ENCODE measurements at places on chromosomes 6 and 20.

GRCh38 chr20:19539191-19539590 lies 218.9 kb upstream of the RIN2 start:
- DNase-seq: no peak

- no peak for DNase-seq
Measured at GRCh38 chr20:6691516-6691915, 76.0 kb upstream of the BMP2 start.

GRCh38 chr6:44401138-44401537 lies 13.6 kb downstream of the CDC5L start:
- DNase-seq: no peak

DNA sequence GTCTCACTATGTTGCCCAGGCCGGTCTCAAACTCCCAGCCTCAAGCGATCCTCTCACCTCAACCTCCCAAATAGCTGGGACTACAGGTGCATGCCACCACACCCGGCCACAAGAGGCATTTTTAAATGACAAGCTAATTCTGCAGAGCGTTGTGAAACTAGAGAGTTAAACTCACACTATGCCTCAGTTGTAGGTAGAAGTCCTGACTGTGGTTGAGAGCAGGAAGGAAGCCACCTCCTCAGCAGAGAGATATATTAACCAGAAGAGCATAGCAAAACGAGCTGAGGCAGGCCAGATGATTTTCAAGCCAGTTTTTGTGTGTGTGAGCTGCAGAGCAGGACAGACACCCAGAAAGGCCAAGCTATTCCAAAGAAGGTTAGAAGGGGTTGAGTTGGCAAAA lies 150.3 kb downstream of the MBOAT1 start:
- DNase-seq: no peak

- DNase-seq: no peak
Measured at GRCh38 chr6:147508866-147509608, 547 bp downstream of the SAMD5 start.

GRCh38 chr6:7846966-7847818 lies 63.4 kb downstream of the TXNDC5 start:
- no peak for DNase-seq

GRCh38 chr6:48200869-48201390 lies 89.9 kb upstream of the PTCHD4 start:
- DNase-seq: no peak

DNA sequence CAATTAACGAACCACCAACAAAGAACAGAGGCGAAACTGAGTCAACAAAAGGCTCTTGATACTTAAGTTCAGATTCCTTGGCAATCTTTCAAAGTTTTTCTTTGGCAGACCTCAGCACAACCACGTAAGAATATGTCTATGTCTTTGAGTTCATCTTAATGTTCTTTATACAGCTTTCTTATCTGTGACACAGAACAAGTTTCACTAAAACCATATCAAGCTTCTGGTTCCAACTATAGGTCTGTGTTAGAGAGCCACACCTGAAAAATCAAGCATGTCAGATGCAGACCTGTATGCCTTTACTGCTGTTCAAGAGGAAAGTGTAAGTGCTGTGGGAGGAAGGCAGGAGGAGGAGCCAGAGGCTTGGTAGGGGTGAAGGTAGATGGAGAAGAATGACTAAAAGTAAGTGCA lies 271.3 kb downstream of the KHDC1L start:
- no peak for DNase-seq

DNA sequence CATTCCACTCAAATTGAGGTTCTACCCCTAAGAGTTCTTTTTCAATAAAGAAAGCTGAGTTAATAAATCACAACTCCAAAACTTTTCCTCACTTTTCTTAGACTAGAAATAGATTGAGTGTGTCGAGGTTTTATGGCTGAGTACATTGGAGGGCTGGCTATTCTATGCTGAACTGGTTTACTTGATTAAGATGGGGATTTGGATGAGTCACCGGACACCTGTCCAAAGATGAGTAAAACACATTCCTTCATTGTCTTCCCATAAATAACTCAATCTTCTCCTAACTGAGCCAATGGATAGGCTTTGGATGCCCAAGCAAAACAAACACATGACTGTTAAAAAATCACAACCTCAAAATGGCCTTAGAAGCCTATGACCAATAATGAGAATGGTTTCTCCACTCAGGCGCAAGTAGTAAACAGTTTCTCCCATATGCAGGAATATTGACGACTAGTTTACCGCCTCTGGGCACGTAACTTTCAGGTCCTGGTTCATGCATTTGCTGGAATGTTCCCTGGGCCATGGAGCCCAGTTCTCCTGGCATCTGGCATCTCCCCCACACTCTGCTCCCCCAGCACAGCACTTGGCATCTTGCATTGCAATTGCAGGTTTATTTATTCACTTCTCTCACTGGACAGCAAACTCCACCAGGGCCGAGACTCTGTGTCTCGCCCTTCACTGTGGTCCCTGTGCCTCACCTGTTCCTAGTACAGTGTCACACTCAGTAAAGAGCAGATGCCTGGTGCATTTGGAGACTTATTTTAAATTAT lies 43.9 kb downstream of the BCAS1 start:
- no peak for DNase-seq

- no peak for DNase-seq
Measured at GRCh38 chr20:48781634-48782033, 46.2 kb downstream of the PREX1 start.

DNA sequence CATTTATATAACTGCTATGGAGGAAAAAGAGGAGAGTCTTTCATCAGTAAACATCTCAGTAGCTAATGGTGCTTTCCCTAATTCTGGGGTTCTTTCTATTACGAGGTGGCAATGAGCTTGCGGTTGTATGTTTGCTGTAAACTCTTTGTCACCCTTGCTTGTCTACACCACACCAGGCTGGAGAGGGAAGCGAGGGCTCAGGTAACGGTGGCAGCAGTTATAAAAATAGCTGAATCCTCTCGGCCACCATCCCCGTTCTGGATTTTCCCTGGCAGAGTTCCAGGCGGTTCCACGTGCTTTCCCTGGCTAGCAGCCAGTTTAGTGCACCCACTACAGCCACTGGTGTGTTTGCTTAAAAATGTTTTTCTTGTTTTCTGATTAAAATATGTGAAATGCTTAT lies 39.0 kb downstream of the MAS1 start:
- DNase-seq: peak; percentile 33

- no peak for DNase-seq
Measured at GRCh38 chr6:155895641-155896040, 440.0 kb upstream of the NOX3 start.

GRCh38 chr6:10779076-10779475 lies 31.5 kb downstream of the TMEM14B start:
- DNase-seq: no peak

GRCh38 chr6:84033523-84034451 lies at the start of gene MRAP2:
TSS of gene MRAP2 (plus strand) at chr6:84033772. CDS start at chr6:84055319, 21,547 bp downstream.
- no peak for DNase-seq

DNA sequence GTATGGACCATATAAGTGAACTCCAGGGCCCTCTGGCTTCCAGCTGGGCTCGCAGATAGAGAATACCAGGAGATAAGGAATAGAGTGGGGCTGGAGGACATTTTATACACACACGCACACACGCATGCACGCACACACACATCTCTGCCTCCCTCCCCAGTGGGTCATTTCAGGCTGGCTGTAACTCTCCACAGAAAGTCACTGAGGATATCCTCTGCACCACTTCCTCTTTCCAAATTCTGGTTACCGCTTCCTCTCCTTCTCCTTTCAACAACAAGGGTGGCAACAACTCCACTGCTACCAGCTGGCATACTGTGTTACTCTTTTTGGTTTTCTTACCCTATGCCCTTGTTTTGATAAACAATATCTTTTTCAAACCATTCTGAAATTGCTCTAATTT lies 280.2 kb downstream of the COL12A1 start:
- DNase-seq: no peak

DNA sequence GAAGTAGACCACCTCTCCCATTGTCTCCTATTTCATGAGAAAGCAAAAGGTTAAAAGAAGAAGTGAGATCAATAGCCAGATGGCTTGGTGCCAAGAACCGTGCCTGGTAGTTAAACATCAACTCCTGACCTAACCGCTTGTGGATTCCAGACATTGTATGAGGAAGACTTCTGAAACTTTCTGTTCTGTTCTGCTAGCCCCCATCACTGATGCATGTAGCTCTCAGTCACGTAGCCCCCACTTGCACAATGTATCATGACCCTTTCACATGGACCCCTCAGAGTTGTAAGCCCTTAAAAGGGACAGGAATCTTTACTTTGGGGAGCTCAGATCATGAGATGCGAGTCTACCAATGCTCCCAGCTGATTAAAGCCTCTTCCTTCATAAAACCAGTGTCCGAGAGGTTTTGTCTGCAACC lies 301.2 kb downstream of the RNGTT start:
- no peak for DNase-seq

GRCh38 chr6:103036846-103037245 lies 1643.3 kb downstream of the GRIK2 start:
- no peak for DNase-seq

DNA sequence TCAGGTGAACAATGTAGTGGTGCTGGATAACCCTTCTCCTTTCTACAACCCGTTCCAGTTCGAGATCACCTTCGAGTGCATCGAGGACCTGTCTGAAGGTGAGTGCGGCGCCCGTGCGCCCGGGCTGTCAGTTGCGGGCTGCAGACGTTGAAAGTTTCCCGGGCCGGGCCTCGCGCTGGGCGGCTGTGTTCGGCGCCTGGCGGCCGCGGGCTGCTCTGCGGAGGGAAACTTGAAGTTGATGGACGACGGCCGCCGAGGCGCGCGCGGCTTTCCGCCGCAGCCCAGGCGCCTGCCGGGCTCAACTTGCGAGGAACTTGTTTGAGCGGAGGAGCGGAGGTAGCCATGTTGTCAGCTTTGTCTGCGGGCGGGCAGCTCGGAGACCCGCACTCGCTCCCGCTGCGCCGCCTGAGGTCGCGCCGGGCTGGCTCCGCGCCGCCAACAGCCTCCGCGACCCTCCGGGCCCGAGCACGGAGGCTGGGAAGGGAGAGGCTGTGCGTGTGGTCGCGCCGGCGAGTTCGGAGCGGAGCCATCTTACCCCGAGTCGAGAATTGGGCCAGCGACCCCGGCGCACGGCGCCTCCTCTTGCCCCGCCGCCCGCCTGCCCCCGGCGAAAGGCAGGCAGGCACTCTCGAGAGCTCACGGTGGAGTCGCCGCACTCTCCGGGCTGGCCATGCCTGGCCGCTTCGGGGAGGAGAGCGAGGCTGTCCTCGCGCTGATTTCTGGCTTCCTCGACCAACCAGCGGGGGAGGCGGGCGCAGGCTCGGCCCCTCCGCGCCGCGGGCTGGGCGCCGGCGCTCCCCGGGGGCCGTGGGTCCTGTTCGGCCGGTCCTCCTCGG lies 691 bp downstream of the ASF1A start:
- peak; percentile 34 for DNase-seq

- DNase-seq: no peak
Measured at GRCh38 chr6:138278326-138278725, 60.0 kb upstream of the PBOV1 start.

DNA sequence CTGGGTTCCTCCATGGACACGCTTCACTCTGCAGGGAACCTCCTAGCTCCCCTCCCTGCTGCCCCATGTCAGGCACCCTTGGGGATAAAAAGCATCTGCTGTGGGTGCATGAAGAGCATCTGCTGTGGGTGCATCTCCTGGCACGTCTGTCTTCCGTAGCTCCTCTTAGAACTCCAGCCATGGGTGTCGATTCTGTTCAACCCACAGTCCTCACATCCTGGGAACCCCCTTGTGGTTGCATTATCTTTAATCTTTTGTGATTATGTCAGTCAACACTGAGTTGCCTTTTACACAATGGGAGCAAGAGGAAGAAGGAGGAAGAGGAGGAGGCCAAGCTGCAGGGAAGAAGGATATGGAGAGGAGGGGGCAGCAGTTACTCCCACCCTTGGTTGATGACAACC lies 24.1 kb upstream of the CCR6 start:
- no peak for DNase-seq

DNA sequence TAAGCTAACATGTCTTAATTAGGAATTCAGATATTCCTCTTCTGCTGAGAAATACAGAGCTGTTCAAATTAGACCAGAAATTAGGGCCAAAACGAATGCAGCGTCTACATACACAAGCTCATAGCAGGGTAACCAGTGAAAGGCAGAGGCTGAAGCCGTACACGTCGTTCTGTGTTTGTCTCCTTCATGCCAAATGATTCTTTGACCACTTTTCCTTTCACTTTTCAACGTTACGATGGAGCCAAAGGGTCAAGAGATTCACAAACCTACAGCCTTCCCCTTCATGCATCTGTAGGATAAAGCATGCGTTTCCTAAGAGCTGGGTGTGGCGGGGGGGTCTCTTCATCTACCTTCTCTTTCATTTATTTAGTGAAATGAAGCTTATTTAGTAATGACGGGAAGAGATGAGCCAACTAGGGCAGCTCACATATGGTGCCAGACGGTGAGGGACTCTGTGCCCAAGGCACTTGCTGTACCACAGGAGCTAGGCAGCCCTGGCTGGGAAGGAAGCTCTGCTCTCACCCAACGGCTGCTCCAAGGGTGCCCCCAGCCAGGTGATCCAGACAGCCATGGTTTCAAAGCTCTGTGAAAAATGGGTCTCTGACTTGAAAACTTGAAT lies 178.0 kb downstream of the ATXN1 start:
- DNase-seq: no peak

DNA sequence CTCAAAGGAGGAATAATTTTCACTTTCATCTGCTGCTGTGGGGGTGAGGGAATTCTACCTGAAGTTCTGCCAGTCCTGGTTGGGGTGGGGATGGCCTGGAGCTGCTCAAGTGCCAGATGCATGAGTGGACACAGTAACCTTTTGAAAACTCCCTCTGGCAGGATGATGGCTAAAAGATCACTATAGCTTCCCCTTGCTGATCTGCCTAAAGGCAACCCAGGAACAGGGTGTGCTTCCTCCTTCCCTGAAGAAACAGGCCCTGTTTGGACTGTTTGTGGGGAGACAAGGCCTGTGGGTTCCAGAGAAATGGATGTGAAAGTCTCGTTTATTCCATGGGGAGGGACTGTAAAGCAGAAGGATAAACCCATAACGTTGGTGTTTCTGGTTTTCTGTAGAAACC lies 176.9 kb downstream of the DTNBP1 start:
- no peak for DNase-seq

DNA sequence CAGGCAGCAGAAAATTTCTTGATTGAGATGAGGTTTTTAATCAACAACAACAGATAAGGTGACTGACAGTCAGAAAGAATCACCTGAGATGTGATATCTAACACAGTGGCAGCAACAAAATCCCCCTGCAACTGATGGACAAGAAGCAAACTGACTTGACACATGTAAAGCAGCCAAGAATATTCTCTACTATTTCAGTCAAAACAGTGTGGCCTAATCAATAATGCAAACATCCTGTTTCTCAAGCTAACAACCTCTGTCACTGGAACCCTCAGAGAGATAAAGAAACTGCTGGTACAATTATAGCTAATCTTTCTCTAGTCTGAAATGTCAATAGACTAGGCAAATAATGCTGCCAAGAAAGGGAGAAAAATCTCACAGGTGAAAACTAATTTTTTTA lies 4.6 kb upstream of the CGA start:
- DNase-seq: no peak

All from stimulated activated CD4-positive, alpha-beta T cell treated with anti-CD3 and anti-CD28 coated beads, Interleukin-1b, Interleukin-23, amount 100 ng/mL, for 4 hours (primary cell).